ENCODE measurements at places on chromosomes 2 and 18. TPM values are rescaled to one million over a fixed set of nuclear protein-coding genes. Genes with fewer than 3 reads are reported as not detected.

GRCh38 chr2:113233593-113234550 is 44.8 kb downstream of the PAX8 start:
- peaks cover 24% of the 10 kb centered on the region for H3K4me1 ChIP-seq
- H3K36me3 ChIP-seq, result no peaks in the 10 kb centered on the region
- no peak for DNase-seq
- H3K27ac ChIP-seq, result no peak overlapping the region
- H3K4me3 ChIP-seq, result no peak overlapping the region

- H3K27ac ChIP-seq, result no peak overlapping the region
- DNase-seq, result no peak
- H3K36me3 ChIP-seq, result no peaks in the 10 kb centered on the region
- peaks cover 52% of the 10 kb centered on the region for H3K4me1 ChIP-seq
- no peaks in the 10 kb centered on the region for H3K27me3 ChIP-seq
Observed at GRCh38 chr2:70118798-70119454, 31.6 kb downstream of the PCBP1 start.

GRCh38 chr2:70089983-70090525 is 2.8 kb downstream of the PCBP1 start:
- peaks cover 54% of the 10 kb centered on the region for H3K4me1 ChIP-seq
- peak overlapping the region; percentile 94 for H3K4me3 ChIP-seq
- no peaks in the 10 kb centered on the region for H3K27me3 ChIP-seq
- peak overlapping the region; percentile 45 for H3K27ac ChIP-seq
- no peak for DNase-seq

C2orf66 gene
- polyA plus RNA-seq, result not detected

- H3K4me3 ChIP-seq, result no peak overlapping the region
- DNase-seq, result no peak
- no peaks in the 10 kb centered on the region for H3K27me3 ChIP-seq
- no peaks in the 10 kb centered on the region for H3K36me3 ChIP-seq
- H3K4me1 ChIP-seq, result no peaks in the 10 kb centered on the region
Observed at GRCh38 chr2:48601349-48601748, 16.3 kb upstream of the GTF2A1L start.

DNA sequence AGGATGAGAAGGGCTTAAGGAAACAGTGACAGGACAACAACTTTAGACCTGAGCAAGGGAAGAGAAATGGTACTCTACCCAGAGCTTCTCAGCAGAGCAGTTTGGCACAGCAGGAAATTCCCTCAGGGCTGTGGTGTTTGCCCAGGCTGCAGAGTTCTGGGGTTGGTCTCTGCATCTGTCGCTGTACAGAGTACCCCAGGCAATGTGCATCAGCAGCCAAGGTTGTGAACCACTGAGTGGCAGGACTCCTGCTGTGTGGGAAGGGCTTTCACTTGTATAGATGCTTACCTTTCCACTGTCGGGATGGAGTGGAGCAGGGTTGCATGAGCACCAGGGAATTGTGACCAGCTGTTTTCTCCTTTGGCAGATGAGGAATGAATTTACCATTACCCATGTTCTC is 21.2 kb downstream of the STAMBP start:
- no peaks in the 10 kb centered on the region for H3K27me3 ChIP-seq
- no peak overlapping the region for H3K27ac ChIP-seq
- no peaks in the 10 kb centered on the region for H3K4me1 ChIP-seq
- H3K36me3 ChIP-seq, result peaks cover 84% of the 10 kb centered on the region
- no peak for DNase-seq

DNA sequence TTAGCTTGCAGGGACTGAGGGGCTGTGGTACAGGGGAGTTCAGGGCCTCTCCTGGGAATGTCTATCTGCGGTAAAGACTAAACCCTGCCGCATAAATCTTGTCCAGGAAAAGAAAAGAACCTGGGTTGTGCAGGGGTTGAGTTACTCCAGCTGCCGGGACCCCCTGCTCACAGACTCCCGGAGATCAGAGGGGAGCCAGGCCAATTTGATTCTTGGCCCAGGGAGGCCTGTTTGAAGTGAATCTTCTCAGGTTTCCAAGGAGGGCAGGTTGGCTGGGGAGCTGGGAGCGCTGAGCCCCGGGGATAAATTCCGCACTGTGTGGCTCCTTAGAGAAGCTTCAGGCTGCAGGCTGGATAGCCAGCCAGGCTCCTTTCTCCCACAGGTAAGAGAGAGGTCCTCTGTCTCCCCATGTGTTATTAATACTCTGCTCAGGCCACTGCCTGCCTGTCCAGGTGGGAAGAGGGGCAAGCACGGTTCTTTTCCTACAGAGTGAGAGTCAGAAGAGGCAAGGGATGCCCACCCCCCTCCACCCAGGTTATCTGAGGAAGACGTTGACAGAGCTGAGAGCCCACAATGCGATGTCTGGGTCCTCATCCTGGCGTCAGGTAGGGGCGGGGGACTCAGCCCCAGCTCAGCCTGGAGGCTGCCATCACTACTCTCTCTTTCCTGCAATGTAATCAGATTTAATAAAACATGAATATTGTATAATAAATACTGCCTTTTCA is 82.7 kb downstream of the LONRF2 start:
- H3K4me3 ChIP-seq, result no peak overlapping the region
- no peak overlapping the region for H3K27ac ChIP-seq
- no peaks in the 10 kb centered on the region for H3K36me3 ChIP-seq
- no peaks in the 10 kb centered on the region for H3K27me3 ChIP-seq
- no peak for DNase-seq

DNA sequence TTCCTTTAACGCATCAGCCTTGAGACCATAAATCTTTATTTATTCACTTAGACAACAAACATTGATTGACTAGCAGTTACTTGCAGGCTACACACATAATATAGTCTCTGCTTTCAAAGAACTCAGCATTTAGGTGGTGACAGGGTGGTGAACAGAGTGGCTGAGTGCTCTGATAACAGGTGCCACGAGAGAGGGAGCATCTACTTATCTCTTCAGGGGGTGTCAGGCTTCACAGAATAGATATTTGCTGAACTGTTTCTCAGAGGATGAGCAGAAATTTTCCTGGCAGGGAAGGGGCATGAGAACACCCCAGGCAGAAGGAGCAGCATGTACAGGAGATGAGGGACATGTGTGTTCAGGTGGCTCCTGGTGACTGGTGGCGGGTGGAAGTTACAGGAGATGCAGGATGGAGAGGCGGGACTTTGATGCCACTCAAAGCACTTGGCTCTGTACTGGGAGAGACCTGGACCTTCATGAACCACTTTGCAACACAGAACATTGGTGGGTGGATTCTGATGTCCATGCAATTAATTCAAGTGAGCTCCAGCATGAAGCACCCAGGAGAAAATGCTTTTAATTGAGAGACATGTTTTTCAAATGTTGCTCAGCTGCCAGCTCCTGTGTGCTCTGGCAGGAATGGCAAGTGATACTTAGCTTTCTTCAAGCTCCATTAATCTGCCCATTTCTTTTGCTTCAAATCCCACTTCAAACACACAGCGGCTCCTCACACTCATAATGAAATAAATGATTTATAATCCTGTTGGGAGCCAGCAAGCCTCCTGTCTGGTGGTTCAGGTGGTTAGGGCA is 248.9 kb downstream of the MYCN start:
- H3K36me3 ChIP-seq, result no peaks in the 10 kb centered on the region
- H3K4me1 ChIP-seq, result no peaks in the 10 kb centered on the region
- no peak for DNase-seq
- H3K27me3 ChIP-seq, result no peaks in the 10 kb centered on the region
- no peak overlapping the region for H3K27ac ChIP-seq
- no peak overlapping the region for H3K4me3 ChIP-seq
